ENCODE measurements at places on chromosomes 5 and 9. TPM values are rescaled to one million over a fixed set of nuclear protein-coding genes. Genes with fewer than 3 reads are reported as not detected.

Gene SPINK5
- not detected for total RNA-seq

Gene GFI1B
- total RNA-seq: 0.41 TPM

Gene IQGAP2
- 9.4 TPM for total RNA-seq

Gene STPG3
- not detected for total RNA-seq

GRCh38 chr5:172904643-172905345 lies 54.4 kb upstream of the RPL26L1 start:
- DNase-seq: no peak

DNA sequence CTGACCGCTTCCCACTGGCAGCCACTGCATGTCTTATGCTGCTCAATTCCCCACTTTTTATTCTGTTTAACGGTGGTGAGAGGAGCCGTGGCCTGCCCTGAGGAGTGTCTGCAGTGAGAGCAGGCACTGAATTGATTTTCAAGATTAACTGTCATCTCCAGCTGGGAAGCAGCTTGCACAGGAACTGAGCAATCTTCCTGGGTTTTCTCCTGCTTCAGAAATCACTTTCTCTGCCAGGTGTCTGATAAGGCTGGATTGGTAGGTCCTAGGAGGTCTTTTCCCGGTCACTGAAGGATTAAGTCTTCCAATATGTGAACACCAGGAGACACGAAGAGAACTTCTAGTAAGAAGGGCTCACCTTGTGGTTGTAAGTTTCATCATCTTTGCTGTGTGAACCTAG lies 181.1 kb upstream of the RAD23B start:
- DNase-seq: no peak

DNA sequence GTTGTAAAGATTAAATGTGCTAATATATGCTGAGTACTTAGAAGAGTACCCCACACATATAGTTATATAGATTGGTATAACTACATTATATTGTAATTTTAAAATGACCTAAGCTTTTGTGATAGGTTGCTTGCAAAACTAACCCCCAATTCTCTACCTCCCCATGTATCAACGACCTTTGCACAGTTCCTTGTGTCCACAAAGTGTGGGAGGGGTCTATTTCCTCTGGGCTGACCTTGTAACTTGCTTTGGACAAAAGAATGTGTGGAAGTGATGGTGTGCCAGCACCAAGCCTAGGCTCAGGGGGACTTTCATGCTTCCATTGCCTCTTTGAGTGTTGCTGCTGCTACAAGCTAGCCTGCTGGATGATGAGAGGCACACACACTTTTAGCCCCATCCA lies 20.6 kb downstream of the C5 start:
- no peak for DNase-seq

Measured in frontal cortex (tissue), 4 donors.